ENCODE measurements at places on chromosomes 1 and 21.

- DNase-seq = no peak
These were observed 15.5 kb downstream of the TEX38 start for GRCh38 chr1:46687093-46687659.

DNA sequence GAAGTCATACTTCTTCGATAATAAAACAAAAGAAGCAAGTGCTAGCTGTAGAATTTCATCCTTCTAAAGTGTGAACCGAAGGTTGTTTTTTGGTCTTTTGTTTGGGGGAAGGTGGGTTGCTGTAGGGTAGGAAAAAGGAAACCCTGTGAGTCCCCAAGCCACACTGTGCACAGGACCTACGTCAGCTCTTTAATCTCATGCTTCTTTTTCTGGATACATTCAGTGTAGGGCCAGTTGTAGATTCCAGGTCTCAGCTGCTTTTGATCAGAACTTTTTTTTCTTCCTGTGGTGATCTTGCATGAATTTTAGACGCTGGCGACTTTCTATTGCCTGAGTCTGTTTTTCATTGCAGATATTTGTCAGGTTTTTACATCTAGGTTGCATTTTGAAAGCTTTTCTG is 40.2 kb downstream of the BCL9 start:
- DNase-seq = no peak

- no peak for DNase-seq
These were observed 39.5 kb downstream of the LRRC71 start for GRCh38 chr1:156959925-156960324.

DNA sequence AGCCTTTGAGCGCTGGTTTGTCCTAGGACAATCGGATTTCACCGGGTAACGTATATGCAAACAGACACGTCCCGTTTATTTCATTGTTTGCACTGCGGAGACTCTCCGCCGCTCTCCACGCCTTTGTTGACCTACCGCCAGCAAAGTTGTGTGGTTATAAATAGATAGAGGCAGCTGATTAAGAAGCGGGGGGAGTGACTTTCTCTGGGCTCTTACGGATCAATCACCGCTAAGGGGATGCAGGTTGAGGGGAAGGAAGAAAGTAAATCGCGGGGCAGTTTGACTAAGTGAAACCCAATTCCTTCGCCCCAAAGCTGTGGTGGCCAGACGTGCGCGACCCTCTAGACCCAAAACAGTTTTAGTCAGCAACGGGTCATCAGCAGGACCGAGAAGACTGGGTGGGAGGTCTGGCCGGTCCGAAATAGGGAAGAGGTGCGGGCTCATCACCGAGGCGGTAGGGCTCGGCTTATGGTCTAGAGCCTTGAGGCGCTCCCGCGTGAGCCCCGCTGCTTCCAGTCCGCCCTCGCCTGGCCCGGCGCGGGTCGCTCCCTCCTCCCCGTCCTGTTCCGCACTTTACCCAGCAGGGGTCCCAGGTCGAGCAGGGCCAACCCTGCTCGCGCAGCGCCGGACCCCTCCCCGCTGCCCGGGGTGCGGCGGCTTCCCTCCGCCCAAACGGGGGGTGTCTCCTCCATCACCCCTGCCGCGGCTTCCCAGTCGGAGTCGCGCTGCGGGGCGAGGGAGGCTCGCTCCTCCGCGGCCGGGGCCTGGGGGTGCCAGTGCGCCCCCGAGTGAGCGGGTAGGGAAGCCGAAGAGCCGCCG is 120.8 kb upstream of the RRP15 start:
- DNase-seq = peak; percentile 38

GRCh38 chr1:223845810-223846682 is at the start of gene TP53BP2:
TP53BP2 (minus strand) TSS chr1:223845947; CDS start chr1:223845680, 267 bp downstream.
- peak; percentile 75 for DNase-seq

DNA sequence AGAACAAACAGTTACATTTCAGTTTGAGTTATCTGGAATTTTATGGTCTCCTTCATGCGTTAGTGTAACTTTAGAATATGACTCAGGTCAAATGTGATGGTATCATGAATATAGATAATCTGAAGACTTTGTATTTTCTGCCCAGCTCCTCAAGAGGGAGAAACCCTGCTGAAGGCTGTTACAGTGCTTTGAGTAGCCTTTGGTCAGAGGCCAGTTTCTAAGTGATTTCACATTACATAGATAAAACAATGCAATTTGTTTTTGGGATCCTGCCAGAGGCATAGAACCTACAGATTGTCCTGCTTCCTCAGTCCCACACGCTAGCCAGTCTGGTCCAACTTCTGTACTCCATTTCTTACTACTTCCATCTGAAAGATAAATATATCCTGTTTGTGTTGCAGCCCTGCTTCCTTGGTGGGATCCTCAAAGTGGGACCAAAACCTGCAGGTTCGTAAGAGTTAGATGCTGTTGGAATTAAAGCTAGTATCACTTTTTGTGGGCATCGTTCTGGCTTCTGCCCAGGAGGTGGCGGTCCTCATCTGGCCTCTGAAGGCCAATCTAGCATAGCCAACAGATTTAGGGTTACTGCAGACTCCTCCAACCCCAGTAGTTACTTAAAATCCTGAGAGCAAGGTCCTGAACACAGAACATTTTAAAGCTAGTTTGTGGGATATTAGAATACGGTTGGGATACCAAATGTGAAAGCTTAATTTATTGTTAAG is 645.8 kb upstream of the USP24 start:
- no peak for DNase-seq

- no peak for DNase-seq
These were observed 23.8 kb downstream of the FAM89A start for GRCh38 chr1:231016234-231016633.

DNA sequence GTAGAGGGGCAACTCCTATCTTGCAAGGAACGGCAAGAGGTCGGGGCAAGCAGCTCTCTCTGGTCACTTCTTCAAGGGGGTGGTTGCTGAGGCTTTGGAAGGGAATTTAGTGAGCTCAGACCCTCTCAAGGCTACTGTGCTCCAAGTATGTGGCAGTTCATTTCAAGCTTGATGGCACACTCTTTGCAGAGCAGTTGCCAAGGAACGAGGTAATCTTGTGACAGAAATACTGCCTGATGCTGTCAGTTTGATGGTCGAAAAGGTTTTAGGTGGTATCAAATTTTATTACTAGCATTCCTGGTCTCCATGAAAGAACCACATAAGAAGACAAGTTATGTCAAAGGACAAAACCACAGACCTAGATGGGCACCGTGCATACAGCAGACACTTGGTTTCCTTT is 13.1 kb downstream of the CFAP298 start:
- DNase-seq = no peak

GRCh38 chr21:39705849-39706248 is 39.1 kb upstream of the IGSF5 start:
- DNase-seq = no peak

DNA sequence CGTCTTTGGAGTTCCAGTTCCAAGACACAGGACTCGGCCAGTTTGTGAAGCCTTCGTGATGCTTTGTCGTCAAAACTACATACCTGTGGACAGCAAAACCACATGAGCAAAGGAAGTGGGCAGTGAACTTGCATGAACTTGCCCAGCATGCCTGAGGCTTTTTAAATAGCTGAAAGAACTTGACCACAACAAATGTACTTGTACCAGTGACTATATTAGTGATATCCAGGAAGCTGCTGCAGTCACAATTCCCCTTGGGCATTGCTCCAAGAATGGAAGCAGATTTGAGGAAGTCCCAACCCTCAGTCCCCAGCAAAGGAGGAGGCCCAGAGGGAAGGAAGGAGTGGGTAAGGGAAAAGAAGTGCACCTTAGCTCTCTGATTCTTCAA is 2.6 kb downstream of the FUCA1 start:
- no peak for DNase-seq

DNA sequence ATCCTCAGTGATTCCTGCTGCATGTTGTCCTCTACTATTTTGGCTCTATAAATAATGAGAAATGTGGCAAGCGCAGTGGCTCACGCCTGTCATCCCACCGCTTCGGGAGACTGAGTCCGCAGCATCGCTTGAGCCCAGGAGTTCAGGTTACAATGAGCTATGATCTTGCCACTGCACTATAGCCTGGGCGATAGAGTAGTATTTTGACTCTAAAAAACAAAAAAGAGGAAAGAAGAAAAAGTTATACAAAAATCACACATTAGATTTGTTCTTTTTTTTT is 756 bp upstream of the SLC25A44 start:
- DNase-seq = no peak

DNA sequence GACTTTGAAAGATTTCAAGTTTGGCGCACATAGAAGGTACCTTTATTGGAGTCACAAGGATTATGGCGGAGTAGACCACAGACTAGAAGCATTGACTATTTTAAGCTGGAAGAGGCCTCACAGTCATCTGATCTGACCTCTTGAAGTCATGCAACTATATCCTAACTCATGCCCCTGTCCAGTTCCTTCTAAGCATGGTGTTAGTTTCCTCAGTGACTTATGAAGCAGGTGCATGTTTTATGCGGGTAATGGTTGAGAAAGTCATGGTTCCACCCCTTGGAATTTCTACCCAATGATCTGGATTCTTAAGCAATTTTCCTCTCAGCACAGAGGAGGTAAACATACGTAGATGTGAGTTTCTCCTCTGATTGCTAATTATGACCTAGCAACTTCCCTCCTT is 11.7 kb downstream of the OLFML3 start:
- DNase-seq = no peak

GRCh38 chr1:53511933-53512806 is 53.0 kb downstream of the DMRTB1 start:
- no peak for DNase-seq

GRCh38 chr1:15676688-15677661 is 7.1 kb upstream of the PLEKHM2 start:
- no peak for DNase-seq

DNA sequence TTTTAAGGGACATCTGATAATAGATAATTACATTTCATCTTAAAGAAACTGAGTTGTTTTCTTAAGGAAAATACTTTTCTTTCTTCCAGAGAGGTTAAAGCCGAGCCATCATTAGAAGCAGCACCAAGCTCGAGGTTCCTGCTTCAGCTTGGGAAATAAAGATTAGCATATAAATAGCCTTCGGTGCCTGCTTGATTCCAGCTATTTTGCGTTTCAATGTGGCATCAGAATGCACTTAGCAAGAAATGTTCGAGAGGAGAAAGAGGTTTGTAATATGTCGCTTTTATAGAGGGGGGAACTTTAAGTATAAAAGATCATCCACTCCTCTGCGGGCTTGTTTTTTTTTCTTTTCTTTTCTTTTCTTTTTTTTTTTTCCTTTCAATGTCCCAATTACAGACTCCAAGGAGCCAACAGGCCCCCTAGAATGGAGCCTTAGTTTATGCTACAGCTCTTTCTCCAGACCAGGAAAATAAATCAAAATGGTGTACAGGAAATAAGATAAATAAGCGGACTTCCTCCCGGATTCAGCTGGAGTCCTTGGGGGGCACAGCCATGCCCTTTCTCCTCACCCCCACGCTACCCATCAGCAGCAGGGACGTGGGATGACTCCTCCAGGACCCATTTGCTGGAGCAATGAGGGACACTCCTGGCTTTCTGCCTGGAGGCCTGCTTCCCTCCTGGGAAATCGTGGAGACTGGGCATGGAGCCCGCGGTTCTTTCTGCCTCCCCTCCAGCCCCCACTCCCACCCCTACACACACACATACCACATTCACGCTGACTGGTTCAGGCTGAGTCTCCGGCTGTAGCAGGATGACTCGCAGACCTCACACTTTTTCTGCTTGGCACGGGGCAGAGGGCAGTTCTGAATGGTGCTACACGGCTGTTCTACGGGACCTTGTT is 131.6 kb downstream of the RRAGC start:
- DNase-seq = no peak

DNA sequence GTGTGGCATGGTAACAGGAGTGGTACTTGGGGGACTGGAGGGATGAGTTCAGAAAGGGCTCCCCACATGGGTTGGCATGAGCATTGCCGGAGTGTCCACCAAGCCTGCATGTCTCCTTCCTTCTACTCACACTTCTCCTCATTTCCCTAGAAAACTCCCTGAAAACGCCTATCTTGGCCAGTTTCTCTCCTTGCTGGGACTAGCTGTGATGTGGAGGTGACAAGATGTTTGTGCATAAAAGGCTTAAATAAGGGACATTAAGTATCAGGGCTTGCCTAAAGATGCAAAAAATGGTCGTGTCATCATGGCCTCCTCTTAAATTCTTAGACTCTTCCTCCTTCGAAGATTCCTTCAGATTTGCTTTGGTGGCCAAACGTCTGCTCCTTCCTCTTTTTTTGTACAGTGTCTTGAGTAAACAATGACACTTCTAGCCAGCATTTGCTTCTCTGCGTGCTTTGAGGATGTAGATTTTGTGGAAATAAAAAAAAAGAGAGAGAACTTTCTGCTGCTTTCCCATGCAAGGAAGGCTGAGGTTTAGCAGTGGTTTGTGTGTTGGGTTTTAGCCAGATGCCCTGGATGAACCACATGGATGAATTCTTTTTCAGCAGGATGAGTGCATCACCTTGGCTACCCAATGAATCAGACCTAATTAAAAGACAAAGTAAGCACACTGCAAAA is 239.1 kb upstream of the IRF2BP2 start:
- no peak for DNase-seq

- peak; percentile 94 for DNase-seq
These were observed 14.9 kb upstream of the TNNI1 start for GRCh38 chr1:201436393-201436792.

- peak; percentile 18 for DNase-seq
These were observed 585 bp downstream of the NEGR1 start for GRCh38 chr1:72281637-72282270.

- no peak for DNase-seq
These were observed 80.0 kb upstream of the HP1BP3 start for GRCh38 chr1:20867062-20867461.

- DNase-seq = no peak
These were observed 467.0 kb upstream of the USP24 start for GRCh38 chr1:55682198-55682597.

GRCh38 chr1:99756598-99756997 is 9.8 kb downstream of the FRRS1 start:
- DNase-seq = no peak

GRCh38 chr1:9397997-9398526 is 105.4 kb downstream of the SPSB1 start:
- DNase-seq = no peak

DNA sequence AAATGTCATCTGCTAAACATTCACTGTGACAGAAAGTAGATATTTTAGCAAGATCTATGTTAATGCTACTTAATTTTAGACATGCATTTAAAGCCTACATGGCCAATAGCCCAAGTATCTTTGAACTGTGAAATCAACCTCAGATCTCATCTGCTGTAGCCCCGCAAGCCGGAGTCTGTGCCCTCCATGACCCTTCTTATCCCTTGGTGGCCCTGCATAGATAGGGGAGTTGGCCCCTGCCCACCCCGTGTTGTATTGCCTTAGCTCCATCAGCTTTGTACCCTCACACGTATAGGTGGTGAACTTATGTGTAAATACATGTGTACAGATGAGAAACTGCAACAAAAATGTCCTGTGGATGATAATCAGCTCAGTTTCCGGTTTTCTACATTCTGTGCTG is 18.5 kb downstream of the ATP5PO start:
- DNase-seq = no peak

All from WERI-Rb-1 (cell line).